Thoracic aorta (tissue), 2 donors: ENCODE measurements at places on chromosomes 3 and 15.

- DNase-seq = no peak
Observed at GRCh38 chr3:59775106-59775505, 725.3 kb upstream of the CFAP20DC start.

GRCh38 chr3:161430307-161430706 is 59.0 kb upstream of the SPTSSB start:
- no peak for DNase-seq

GRCh38 chr15:78855746-78856145 is 16.9 kb upstream of the MORF4L1 start:
- DNase-seq = no peak

- no peak for DNase-seq
Observed at GRCh38 chr3:183921096-183921495, 36.4 kb upstream of the PARL start.

GRCh38 chr15:39939487-39940452 is 5.9 kb downstream of the EIF2AK4 start:
- DNase-seq = no peak

DNA sequence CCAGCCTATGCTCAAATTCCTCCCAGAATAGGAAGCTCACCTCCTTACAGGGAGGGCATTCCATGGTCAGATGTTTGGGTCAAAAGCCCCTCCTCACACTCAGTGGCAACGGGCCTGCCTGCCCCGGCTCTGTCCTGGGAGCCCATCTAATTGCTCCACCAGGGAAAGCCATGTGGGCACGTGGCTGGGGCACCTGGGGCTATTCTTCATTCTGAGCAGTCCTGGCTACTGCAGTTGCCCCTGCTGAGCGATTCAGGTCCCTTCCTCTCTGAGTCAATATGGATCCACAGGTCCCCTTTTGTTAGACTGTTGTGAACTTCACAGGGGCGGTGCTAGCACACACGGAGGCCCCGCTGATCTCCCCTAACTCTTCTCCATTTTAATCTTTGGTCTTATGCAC is 39.4 kb downstream of the TPRA1 start:
- DNase-seq = no peak
